ENCODE measurements at places on chromosomes 11 and 22. TPM values are rescaled to one million over a fixed set of nuclear protein-coding genes. Genes with fewer than 3 reads are reported as not detected.

- DNase-seq = no peak
Measured at GRCh38 chr11:45885274-45885920, at the start of gene MAPK8IP1. Gene MAPK8IP1 (plus strand): TSS chr11:45885651. CDS start chr11:45885821, 170 bp downstream.

GRCh38 chr11:101188173-101188572, 58.6 kb upstream of the PGR start:
- no peak for DNase-seq

The LMF2 gene
- 34.7 TPM for polyA plus RNA-seq

DNA sequence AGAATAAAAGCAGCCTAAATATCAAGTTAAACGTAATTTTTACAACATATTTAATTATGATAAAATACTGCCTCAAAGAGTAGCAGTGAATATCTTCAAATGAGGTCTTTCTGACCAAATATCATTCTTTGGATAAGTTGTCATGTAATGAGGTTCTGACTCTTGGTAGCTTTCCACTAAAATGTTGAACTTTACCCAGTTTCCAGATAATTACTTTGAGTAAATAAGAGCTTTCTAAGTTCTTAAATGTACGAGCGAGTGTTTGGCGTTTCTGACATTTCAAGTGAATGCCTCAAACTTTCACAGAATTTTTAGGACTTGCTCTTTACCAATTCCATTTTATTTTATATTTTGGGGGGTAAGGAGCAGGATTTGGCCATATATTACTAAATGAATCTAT, 1515.2 kb downstream of the FAM181B start:
- DNase-seq = no peak

DNA sequence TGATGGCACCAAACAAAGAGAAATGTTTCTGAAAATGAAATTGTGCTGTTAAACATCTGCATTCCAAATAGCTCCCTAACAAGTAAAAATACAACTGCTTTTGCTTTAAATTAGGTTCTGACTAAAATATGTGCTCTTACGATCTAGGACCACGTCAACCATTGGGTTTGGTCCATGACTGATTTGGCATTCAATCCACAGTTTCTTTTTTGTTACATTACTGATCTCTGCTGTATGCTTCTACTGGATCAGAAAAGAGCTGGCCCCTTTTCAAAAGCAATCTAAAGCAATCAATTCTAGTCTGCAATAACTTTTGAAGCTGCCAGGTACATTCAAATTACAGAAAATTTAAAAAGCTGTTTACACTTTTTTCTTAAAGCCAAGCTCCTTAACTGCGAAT, 1047.1 kb upstream of the CCDC90B start:
- no peak for DNase-seq

The CABP4 gene
- polyA plus RNA-seq = 0.54 TPM

DNA sequence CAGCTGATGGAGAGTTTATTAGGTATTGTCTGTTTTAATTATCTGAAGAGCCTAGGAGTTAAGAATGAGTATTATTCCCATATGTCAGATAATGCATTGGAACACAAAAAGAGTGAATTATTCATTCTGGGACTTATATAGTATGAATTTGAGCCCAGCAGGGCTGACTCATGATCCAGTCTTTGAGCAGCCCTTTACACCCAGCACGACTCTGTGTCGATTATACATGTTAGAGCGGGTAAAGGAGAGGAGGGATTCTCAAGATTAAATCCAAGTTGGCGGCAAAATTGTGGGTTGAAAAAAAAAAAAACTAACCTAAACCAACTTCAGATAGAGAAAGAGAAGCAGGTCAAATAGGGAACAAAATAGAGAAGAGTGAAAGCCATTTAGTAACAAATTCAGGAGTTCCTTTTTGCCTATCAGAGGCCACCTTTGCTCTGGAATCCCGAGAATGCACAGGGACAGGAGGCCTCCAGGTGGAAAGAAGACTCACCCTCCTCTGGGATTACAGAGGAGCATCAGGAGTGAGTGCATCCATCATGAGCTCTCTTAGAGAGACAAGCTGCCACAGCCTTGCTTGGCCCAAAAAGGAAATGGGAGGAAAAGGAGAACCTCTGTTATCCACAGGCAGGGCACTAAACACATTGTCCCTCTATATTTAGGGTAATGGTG, 3.1 kb downstream of the MRGPRX1 start:
- DNase-seq = no peak

The TUB gene
- 25.7 TPM for polyA plus RNA-seq

The PGA3 gene
- polyA plus RNA-seq = 1.3 TPM

DNA sequence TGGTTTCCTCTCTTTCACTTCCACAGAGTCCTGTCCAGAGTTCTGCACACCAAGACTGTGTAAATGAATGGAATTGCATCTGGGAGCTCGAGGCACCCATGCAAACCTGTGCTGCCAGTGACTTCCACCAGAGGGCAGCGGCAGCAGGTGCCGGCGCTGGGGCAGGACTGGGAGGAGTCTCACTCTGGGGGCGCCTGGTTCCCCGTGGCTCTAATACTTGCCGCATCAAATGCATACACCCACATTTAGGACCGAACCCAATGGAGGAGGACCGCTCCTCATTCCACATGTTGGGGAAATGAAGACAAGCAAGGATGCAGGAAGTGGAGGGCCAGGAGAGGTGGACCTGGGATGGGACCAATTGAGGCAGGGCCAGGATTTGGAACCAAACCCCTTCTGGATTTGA, 1.1 kb upstream of the CD6 start:
- DNase-seq = no peak

DNA sequence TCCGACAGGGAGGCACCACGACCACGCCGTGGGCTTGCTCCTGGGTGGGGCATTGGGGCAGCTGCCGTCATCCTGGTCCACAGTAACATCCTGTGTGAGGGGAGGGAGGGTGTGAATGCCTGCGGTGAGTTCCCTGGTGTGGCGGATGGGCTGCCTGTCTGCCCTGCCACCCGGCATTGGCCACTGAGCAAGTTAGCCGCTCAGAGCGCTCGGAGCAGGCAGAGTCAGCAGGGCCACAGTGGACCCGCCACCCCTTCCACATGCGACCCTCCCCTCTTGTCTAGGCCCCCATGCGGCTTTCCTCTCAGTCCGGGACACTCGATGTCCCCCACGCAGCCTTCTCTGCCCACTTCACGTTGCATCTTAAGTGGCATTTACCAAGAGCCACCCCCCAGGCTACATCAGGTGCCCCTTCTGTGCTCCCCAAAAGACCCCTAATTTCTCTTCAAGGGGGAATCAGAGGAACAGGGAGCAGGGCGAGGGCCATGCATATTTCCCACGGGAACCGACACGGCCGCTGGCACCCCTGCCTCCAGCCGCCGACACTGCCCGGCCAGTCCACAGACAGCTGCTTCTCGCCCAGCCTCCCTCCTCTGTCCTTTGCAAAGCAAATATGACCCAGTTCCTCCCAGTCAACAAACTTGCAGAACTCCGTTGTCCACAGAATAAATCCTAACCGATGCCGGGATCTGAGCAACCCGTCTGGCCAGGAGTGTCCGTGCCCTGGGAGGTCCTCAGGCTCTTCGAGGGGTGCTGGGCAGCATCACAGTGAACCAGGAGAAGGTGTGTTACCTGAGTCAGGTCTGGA, 1482.1 kb downstream of the TBC1D22A start:
- no peak for DNase-seq

GRCh38 chr11:13465909-13466371, 2.9 kb upstream of the BTBD10 start:
- no peak for DNase-seq

The LRRN4CL gene
- 0.92 TPM for polyA plus RNA-seq

The PGA4 gene
- 1.9 TPM for polyA plus RNA-seq

DNA sequence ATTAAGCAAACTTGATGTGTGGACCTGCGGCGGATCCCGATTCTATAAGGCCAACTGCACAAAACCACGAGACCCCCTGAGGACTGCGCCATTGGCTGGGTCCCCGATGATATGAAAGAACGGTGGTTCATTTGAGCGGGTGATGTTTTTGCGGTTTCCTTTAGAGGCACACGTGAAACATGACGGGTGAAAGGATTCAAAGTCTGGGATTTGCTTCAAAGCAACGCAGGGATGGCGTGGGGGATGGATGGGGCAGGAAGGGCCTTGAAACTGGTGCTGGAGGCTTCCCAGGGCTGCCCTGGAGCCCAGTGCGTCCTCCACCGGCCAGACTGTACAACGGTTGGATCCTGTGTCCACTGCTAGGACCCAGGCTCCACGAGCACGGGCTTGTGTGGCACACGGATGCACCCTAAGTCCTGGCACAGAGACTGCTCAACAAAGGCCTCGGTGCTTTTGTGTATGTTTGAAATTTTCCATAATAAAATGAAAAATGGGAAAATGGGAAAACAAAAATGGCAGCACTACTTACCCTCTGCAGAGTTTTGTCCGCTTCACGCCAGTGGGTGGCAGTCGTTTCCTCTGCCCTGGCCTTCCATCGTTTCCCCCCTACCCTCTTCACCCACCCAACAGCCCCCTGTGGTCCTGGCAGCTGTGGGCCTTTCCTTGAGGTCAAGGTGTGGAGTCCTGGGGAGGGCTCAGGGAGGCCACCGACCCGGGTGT, 3.6 kb downstream of the ASCL2 start:
- DNase-seq = no peak

DNA sequence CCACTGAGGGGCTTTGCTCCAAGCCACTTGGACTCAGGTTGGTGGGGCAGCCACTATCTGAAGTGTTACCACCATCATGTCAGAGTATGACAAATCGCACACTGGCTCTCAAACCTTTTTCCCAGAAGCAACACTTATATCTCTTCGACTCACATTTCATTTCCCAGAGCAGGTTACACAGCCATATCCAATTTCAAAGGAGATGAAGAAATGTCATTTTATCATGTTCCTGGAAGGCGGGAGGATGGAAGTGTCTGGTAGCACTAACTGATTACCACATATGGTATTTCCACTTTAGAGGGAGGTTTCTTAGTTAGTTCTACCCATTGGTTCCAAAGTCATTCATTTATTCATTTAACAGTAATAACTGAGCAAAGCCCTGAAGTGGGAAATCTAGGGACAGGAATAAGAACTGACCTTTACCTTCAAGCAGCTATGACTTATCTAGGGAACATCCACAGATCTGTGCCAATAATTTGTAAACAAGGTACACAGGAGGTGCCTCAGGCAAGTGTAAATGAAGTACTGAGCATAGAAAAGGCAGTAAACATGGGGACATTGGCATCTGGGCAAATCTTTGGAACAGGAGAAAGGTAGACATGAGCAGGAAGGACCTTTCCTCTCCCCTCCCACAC, 54.9 kb upstream of the LRRC55 start:
- no peak for DNase-seq

DNA sequence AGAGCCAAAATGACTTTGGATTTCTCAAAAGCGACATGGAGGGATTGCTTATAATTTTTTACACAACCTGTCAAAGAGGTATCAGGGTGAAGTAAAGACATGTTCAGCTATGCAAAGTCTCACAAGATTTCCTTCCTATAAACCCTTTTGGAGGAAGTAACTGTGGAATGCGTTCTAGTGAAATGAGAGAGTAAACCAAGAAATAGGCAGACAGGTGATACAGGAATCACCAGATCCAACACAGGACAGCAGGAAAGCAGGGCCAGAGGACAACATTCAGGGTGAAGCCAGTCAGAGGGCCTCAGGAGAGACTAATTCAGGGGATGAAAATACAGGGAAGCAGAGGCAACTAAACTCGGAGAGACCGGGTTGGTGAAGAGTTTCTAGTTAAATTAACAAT, 90.4 kb upstream of the MTNR1B start:
- no peak for DNase-seq

The HMOX1 gene
- 50.5 TPM for polyA plus RNA-seq

DNA sequence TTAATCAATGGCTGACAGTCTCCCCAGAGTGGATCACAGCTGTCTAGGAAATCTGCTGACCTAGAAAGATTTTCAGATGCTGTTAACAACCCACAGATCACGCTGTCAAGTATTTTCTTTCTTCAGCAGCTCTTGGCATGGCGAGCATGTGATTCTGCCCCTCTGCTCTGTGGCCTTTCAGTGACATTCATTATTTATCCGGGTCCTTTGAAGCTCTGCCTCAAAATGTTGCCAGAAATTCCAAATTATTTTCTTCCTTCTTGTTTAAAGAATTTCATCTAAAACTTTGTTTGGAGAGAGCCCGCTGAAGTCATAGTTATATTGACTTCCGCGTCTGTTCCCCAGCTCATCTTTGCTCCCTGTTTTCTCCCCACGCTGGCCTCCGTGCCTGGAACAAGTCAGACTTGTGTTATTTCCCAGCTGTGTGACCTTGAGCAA, 134.1 kb downstream of the COMMD9 start:
- no peak for DNase-seq

- no peak for DNase-seq
Measured at GRCh38 chr22:49497266-49497665, 330.4 kb downstream of the BRD1 start.

The PGR gene
- 0.03 TPM for polyA plus RNA-seq

DNA sequence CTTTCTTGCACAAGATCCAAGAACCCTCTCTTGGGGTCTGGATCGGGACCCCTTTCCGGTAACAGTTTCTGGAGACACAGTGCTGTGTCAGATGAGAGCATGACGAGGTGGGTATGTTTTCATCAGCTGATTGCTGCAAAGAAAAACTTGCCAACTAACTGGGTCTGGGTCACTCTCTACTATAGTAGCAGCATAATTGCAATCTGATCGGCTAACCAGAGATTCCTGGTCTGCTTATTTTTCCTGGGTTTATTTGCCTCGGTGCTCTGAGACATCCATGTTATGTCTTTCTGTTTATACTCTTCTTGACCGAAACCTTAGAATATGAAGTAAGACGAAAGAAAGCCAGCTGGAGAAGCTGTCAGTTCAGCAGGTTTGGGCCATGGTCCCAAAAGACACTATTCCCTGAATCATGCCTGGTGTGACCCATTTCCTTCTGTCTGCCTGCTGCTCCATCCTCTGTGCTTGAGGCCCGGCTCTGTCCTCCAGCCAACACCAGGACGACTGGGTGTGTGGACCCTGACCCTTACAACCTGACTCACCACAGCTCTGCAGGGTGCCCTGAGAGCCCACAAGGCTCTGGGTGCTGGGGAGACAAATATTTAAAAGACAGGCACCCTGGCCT, 24.1 kb upstream of the CLMP start:
- no peak for DNase-seq

The RFPL1 gene
- 1.2 TPM for polyA plus RNA-seq

The OR51B2 gene
- not detected for polyA plus RNA-seq

GRCh38 chr22:25696763-25697162, 45.2 kb upstream of the MYO18B start:
- DNase-seq = no peak

DNA sequence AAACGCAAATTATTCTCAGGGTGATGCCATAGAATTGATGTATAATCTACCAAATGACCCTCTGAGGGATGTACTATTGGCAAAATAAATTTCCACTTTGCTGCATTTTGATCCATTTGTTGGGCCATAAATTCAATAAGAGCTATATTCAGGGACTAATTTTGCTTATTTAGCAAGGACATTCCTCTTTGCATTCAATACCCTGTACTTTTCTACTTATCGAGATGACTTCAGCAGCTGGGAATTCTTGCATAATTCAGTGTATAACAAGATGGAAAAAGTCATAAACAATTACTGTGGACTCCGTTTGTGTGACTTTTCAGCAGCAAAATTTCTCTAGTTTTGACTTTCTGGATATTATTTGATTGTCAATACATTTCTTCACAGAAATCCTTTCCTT, 744.7 kb upstream of the CCDC179 start:
- DNase-seq = no peak

- DNase-seq = no peak
Measured at GRCh38 chr11:119716582-119717498, 12.2 kb downstream of the NECTIN1 start.

DNA sequence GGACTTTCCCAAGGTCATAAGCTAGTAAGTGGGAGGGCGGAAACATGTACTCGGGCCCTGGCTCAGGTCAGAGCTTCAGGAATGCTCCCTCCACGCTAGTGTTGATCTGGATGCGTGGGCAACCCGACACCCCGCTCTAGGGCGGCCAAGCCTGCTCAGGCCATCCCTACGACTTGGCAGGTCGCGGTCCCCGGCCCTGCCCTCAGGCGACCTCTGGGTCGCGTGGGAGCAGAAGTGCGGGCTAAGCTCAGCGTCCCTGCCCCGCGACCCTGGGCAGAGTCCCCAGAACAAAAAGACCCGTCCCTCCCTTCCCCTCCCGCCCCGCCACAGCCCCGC, 781 bp upstream of the TEF start:
- DNase-seq = peak; percentile 61

Data from left renal pelvis (tissue), 4 donors.